ENCODE measurements at places on chromosomes 7 and 10.

- no peak for DNase-seq
Observed at GRCh38 chr7:146150153-146150552, 33.6 kb downstream of the CNTNAP2 start.

GRCh38 chr10:43921881-43922280 lies 273.2 kb upstream of the ZNF32 start:
- DNase-seq, result no peak

- no peak for DNase-seq
Observed at GRCh38 chr7:158120316-158120715, 467.3 kb downstream of the PTPRN2 start.

GRCh38 chr10:46559231-46559671 lies 2.8 kb upstream of the GPRIN2 start:
- no peak for DNase-seq

GRCh38 chr7:134740376-134740775 lies 39.1 kb upstream of the CALD1 start:
- no peak for DNase-seq

- no peak for DNase-seq
Observed at GRCh38 chr7:143216151-143216550, 5.7 kb upstream of the TAS2R40 start.

DNA sequence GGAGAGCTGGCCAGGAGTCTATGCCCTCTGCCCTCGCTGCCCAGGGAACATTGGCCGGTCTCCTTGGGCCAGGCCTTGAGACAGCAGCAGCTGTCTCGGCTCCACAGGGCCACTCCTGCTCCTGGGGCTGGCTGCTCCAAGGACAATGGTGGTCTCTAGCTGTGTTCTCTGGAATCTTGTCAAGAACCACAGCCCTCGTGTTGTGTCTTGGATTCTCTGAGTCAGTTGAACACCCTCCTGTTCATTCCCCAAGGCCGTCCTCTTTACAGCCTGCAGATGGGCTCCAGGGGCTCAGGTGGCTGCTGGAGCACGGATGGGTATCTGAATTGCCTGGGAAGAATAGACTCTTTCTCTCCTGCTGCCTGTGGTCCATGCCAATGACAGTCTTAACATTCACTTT lies 511.1 kb downstream of the GLRX3 start:
- DNase-seq, result no peak

- DNase-seq, result no peak
Observed at GRCh38 chr10:57925045-57925444, 342.6 kb downstream of the IPMK start.

GRCh38 chr7:151389768-151390597 lies 19.9 kb downstream of the WDR86 start:
- DNase-seq, result no peak

DNA sequence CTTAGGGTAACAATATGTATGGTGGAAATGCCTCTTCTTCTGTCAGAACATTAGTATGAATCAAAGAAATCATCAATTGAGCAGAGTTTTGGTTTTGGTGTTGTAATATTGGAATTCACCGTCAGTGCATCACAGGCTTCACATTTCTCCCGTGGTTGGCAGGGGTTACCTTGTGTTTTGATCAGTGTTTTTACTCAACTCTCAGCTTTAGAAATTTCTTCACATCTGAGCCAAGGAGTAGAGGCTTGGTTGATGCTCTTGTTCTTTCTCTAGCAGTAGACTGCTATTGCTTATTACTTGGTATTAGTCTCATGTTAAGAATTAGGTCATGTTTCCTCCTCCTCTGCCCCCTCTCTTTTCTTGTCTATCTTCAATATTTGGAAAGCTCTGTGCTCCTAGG lies 188.8 kb upstream of the SMIM30 start:
- DNase-seq, result no peak

- DNase-seq, result no peak
Observed at GRCh38 chr7:22885797-22886261, 63.2 kb upstream of the TOMM7 start.

DNA sequence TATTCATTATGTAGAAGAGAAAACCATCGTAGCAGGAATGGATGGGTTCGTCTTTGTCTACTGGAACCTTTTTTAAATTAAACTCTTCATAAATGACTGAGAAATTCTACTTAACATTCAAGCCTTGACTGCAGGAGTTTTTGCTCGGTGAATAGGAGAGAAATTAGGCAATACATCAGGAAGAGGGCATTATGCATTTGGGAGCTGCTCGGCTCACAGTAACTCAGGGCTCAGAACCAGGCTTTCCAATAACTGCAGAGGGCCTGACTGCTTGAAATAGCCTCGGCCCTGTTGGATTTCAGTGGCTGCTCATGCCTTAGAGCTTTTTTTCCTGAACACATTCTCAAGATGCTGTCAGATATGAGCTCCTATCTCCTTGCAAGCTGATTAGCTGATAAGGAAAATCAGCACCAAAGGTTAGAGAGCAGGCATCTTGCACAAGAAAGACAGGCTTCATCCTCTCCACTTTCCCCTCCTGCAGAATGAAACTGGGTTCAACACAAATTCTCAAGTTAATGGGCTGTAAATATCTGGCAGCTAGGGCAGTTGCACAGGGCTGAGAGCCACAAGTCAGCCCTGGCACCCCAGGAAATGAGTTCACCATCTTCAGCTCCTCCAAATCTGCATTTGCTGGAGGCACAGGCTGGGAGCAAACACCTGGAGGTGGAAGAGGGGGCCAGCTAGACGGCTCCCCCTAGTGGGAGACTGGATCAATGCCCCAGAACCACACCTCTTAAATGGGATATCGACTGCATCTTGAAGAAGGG lies 24.3 kb downstream of the TECTB start:
- no peak for DNase-seq

Data from cerebellar nuclear complex (tissue), 1 donor.